ENCODE measurements at places on chromosomes 7 and 10.
A peak's percentile ranks its signal among the peaks of the same experiment; 100 is the strongest.

DNA sequence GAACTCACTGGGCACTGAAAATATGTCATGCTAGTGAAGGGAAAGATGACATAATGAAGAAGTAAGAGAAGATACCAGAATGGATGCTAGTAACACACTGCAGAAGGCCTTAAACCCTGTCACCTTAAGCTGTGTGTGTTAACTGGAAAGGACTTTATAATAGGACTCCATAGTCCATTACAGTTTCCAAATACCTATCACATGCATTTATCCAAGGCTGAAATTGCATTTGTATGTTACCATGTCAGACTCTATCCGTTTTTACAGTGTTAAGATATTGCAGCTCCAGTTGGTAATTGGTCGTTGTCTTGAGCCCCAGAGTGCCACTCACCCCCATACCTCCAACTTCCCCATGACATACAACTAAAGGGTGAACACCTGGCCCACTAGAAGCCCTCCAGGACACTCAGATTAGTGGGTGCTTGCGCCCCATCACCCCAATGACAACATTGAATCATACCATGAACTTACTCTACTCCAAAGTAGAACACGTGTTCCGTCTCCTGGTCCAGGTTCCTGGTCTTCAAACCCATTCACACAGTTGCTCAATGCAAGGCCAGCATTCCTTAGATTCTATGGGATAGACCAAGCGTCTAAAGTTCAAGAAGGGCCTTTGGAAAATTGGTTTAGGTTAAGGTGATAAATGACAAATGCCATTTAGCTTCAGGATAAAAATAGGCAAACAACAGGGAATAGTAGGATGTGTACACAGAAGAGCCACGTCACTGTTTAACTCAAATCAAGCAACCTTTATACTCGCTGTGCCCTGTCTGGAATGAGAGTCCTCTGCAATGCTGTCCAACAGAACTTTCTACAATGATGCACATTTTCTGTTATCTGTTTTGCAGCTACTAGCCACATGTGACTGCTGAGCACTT is 2.1 kb upstream of the RAPGEF5 start:
- no peak for DNase-seq

DNA sequence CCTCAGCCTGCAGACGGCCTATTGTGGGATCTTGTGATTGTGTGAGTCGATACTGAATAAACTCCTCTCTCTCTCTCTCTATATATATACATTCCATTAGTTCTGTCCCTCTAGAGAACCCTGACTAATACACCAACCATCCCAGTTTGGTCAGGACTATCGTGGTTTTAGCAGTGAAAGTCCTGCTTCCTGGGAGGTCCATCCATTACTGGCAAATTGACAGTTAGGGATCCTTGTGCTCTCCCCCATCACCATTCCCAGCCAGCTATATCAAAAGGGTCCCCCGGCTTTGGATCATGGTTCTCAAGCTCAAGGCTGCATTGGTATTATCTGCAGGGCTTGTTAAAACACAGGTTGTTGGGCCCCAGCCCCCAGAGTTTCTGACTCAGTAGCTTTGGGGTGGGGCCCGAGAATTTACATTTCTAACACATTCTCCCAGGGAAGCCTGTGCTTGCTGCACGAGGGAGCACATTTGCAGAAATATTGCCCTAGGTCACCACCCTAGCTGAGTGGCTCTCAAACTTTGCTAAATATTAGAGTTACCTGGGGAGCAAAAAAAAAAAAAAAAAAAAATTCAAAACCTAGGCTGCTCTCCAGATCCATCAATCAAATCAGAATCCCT is 899.1 kb upstream of the AUTS2 start:
- DNase-seq: peak; percentile 99

GRCh38 chr10:89206402-89207180 is 526 bp downstream of the CH25H start:
- DNase-seq: peak; percentile 44

GRCh38 chr10:77090381-77091356 is 546.9 kb downstream of the KCNMA1 start:
- no peak for DNase-seq

- DNase-seq: no peak
Measured at GRCh38 chr7:33040803-33041516, 21.6 kb downstream of the NT5C3A start.

GRCh38 chr7:35988818-35989217 is 164.2 kb upstream of the EEPD1 start:
- DNase-seq: no peak

GRCh38 chr10:78774614-78774998 is 294.2 kb upstream of the ZMIZ1 start:
- DNase-seq: no peak

DNA sequence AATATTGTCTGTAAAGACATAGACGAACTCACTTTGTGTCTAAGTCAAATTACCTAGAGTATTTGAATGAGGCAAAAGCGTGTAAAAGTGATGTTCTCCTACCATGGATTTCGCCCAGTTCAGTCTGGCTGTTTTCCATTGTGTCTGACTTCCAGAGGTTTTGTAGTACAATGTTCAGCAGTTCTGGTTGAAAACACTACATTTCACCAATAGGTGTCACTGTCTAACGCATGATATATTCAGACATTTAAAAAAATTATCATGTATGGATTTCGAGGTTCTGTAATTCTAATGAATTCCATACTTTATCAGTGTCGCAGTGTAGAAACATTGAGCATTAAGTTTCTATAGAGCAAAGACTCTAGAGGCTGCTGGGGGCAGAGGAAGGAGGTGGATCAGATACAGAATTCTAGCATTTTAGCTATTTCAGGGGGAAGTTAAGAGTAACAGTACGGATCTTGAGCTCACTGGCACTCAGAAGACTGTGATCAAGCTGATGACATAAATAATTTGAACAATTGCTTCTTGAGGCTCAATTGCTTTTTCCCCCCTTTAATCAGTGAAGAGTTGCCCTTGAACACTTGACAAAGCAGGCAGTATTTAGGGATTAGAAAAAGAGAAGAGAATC is 196.9 kb upstream of the RHOBTB1 start:
- DNase-seq: peak; percentile 73

DNA sequence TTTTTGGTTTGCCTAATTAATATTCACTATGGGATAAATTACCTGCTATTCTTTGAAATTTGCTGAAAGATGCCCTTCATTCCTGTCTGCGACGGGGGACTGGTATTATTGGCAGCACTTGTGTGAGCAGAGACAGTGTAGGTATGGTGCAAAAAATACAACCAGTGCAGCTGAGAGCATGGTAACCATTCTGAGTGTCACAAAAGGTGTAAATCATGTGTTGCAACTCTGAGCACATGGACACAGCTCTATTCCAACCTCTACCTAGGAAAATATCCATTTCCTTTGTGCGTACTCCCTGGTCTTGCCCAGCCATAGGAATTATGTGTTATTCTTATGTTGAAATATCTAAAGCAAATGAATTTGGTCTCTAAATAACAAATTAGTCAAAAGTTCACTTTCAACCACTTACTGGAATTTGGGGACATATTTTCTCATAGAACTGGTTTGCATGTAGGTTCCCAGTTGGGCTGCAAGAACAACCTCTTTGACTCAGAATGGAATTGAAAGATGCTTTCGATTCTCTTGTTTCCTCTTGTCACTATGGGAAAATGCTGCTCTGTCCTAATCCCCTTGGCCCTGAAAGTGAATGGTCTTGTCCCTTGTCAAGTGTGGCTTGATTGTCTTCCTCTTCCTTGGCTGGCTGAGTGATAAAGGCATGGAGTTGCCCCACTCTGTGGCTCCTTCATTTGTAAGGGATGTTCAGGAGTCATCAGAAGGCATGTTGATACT is 57.0 kb downstream of the CELF2 start:
- DNase-seq: no peak

GRCh38 chr10:23693925-23694324 is 255.1 kb downstream of the OTUD1 start:
- DNase-seq: no peak
